Activated CD4-positive, CD25-positive, alpha-beta regulatory T cell treated with anti-CD3 and anti-CD28 coated beads, Interleukin-2, amount 50 U/mL, for 16 hours (primary cell): ENCODE measurements at places on chromosomes 1 and 21.
A peak's percentile ranks its signal among the peaks of the same experiment; 100 is the strongest.

DNA sequence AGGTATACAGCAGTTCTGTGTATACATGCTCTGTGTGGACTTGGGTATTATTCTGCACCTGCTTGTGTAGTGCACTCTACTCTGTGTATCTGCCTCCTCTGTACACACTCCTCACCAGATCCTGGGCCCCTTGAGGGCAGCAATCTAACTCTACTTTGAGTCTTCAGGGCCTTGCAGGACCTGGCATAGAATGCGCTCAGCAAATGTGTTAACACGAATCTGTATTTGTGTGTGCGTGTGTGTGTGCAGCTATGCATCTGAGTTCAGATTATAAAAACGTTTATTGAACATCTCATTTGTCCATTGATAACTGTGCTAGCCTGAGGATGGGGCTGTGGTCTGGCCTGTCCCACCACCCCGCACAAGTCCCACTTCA lies 3.9 kb upstream of the MEF2D start:
- no peak for DNase-seq

GRCh38 chr1:158998781-158999161 lies 10.9 kb upstream of the IFI16 start:
- DNase-seq = no peak

DNA sequence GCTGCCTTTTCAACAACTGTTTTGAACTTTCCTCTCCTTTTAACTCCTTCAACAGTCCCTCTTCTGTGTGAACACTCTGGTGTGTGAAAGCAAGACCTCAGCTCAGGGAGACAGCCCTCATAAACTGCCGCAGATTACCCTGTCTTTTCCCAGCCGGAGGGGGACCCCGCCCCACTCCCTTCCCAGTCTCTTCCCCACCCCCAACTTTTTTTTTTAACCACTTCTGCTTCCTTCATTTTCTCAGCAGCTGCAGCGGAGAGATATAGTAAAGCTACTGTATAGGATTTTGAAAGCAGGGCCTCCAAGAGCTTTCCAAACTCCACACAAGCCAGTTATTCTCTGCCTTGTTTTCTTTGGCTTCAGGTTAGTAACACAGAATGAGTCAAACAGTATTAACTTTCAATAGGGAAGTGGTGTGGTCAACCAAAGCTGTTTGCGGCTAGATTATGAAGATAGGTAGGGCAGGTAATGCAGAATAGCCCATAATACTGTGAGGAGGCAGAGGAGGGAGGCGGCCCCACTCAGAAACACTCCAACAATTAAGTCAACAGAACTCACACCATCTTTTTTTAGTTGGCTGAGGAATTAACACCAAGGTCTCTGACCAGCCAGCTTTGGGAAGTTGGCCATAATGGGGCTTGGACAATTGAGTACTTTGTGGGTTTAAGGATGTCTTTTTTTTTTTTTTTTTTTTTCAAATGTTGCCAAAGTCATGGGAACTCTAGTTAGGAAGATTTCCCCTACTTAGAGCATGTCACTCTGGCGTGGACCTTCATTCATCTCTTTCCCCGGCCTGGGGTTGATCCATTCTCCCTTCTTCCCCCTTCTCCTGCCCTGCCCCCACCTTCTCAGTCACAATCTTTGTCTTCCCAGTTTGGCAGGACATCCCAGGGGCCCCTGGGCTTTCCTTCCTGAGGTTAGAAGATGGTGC lies 177.0 kb downstream of the CLIC6 start:
- DNase-seq = peak; percentile 10

GRCh38 chr1:39992234-39992633 lies 37.3 kb downstream of the MFSD2A start:
- DNase-seq = no peak

GRCh38 chr21:41926117-41926806 lies 27.6 kb downstream of the C2CD2 start:
- no peak for DNase-seq

GRCh38 chr1:27858072-27858948 lies 14.0 kb upstream of the THEMIS2 start:
- peak; percentile 76 for DNase-seq

DNA sequence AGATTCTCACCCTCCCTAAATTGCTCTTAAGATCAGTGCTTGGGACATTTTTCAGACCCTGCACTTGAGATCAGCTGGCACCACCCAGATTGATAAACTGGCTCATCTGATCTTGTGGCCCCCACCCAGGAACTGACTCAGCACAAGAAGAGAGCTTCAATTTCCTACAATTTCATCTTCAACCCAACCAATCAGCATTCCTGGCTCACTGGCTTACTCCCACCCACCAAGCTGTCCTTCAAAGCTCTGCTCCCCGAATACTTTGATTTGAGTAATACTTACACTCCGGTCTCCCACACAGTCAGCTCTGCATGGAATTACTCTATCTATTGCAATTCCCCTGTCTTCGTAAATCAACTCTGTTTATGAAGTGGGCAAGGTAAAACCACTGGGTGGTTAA lies 461.9 kb upstream of the RGS18 start:
- DNase-seq = no peak

DNA sequence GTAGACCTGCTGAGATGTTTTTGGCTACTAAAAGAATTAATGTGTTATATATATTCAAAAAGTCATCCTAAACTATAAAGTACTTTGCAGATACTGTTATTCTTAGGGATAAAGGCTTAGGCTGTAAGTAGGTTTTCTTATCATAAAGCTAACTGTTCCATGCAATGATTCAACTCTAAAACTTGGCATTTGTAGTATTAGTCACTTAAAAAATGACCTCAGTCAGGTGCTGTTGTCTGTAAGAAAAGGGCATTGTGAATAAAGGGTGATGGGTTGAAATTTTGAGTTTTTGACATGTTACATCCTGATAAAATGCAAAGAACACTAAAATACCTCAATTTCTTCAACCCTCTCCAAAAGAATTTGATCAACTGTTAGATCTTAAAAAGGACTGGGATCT lies 32.9 kb downstream of the ADCY10 start:
- no peak for DNase-seq

GRCh38 chr1:43868741-43869067 lies 64.9 kb upstream of the ARTN start:
- DNase-seq = no peak

GRCh38 chr1:6465461-6466005 lies 440 bp downstream of the TNFRSF25 start:
- no peak for DNase-seq

DNA sequence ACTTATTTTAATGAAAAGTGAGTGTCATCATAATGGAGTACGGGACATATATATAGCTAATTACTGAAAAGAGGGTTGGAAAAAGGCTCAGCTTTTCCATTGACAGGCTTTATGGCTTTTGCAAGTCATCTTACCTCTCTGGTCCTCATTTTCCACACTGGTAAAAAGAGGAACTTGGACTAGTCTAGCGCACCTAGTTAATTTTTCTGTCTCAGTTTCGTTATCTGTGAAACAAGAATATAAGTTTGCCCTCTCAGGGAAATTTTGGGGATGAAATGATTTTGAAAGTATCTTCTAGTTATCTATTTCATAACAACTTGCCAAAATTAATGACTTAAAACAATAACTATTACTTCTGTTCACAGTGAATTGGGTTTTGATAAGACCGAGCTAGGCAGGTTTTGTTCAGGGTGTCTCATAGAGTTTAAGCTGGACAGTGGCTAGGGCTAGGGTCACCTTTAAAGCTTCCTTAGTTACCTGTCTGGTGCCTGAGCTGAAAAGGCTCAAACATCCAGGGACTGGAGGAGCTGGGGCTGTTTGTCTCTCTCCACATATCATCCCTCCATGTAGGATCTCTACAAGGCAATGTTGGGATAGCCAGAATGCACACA lies 91.7 kb downstream of the TYW3 start:
- DNase-seq = no peak

- no peak for DNase-seq
Observed at GRCh38 chr1:169217636-169218035, 111.1 kb downstream of the ATP1B1 start.

GRCh38 chr21:31255896-31256295 lies 88.2 kb downstream of the TIAM1 start:
- no peak for DNase-seq

- no peak for DNase-seq
Observed at GRCh38 chr1:93581917-93582850, 99.5 kb downstream of the BCAR3 start.

GRCh38 chr1:27643600-27644368 lies 8.8 kb upstream of the FGR start:
- DNase-seq = peak; percentile 50

DNA sequence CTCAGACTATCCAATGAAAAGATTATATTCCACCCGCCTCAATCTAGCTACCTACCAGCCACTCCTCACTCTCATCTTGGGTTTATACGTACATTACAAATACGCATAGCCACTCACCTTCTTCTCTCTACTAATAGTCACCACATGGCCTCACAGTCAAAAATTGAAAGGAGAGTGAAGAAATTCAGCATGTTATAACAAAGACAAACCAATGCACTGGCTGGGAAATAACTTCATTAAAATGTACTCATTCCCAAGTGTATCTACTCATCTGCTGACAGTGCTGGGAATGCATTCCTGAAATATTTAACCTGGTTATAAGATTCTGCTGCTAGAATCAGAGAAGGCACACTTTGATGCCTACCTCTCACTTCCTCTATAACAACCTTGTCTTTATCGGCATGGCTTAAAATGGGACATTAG lies 6.5 kb downstream of the ZNF644 start:
- no peak for DNase-seq

GRCh38 chr1:208205216-208206013 lies 38.8 kb downstream of the PLXNA2 start:
- no peak for DNase-seq

GRCh38 chr1:1088029-1088800 lies 14.1 kb upstream of the RNF223 start:
- no peak for DNase-seq

DNA sequence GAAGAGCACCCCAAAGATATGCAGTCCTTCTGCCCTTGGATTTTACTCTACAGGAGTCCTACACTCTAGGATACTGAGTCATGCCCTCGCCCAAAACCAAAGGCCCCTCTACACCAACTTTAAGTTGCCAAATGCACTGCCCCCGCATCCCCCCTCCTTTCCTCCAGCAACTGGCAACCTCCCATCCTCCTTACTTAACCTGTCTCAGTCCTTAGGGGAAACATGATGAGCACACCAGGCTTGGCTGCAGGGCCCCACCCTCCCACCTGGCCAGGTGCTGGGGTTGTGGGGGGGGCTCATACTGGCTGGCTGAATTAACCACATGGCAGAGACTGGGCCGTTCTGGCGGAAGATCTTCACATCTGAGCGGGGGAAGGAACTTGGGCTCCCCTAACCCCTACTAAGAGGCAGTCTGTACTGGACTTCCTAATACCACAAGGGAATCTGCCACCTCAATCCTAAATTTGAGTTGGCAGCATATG lies 1.2 kb downstream of the HDGF start:
- DNase-seq = no peak

DNA sequence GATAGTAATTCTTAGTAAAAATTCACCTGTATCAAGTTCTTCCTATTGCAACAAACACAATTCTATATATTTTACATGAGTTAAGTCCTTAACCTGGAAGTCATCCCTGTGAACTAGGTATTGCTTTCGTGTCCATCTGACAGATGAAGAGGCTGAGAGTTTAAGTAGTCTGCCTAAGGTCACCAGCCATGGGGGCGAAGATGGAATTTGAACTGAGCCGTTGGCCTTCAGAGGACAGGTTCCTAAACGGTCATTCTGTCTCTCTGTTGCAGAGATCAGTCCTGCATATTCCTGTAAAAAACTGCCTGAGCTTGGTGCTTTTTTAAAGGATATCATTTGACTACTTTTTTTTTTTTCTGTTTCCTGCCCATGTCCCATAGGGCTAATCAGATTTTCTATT lies 10.2 kb upstream of the POFUT2 start:
- DNase-seq = no peak

DNA sequence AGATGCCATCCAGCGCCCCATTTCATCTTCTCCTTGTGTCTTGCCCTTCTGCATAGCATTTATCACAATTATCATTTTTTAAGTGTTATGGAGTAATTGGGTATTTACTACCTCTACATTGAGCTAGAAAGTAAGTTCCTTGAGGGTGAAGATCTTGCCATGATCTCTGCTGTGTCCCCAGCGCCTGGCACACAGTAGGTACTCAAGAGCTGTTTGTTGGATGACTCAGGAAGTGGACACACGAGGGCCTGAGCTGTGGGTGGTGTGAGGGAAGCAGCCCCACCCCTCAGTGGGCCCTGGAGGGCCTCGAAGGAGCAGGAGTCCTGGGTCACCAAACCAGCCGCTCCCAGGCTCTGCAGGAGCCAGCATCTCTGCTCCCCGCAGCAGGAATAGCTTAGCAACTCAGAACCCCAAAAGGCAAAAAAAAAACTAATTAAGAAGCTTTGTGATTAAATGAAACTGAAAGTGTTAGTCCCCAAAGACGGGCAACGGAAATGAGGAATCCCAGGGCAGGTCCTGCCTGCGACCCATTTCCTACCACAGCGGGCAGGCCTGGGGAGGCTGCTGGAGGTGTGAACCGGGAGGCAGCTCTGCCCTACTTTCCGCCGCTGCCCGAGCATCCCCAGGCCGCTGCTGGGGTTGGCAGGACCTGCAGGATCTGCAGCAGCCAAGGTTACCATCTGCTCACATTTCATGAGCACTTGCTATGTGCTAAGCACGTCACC lies 87.7 kb downstream of the LACTBL1 start:
- DNase-seq = no peak

DNA sequence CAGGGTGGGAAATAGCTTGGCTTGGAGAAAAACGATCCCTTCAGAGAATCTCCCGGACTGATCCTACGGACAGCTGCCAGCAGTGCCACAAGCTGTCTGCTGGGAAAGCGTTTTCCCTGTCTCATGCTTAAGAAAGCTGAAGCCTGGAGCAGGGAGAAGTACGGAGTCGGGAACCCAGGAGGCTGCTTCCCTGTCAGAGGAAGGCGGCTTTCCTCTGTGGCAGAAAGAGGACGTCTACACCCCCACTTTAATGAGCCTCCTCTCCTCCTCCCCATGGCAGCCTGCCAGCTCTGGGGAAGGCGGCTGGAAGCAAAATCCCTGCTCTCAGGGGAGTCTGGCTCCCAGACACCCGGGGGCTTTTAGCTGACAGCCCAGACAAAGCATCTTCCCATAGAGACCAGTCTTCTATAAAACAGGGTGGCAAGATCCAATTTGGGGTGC lies 7.3 kb downstream of the KIF21B start:
- no peak for DNase-seq

GRCh38 chr1:184598403-184599193 lies 156.1 kb downstream of the EDEM3 start:
- DNase-seq = no peak

- no peak for DNase-seq
Observed at GRCh38 chr1:30753660-30754123, 3.9 kb downstream of the LAPTM5 start.

DNA sequence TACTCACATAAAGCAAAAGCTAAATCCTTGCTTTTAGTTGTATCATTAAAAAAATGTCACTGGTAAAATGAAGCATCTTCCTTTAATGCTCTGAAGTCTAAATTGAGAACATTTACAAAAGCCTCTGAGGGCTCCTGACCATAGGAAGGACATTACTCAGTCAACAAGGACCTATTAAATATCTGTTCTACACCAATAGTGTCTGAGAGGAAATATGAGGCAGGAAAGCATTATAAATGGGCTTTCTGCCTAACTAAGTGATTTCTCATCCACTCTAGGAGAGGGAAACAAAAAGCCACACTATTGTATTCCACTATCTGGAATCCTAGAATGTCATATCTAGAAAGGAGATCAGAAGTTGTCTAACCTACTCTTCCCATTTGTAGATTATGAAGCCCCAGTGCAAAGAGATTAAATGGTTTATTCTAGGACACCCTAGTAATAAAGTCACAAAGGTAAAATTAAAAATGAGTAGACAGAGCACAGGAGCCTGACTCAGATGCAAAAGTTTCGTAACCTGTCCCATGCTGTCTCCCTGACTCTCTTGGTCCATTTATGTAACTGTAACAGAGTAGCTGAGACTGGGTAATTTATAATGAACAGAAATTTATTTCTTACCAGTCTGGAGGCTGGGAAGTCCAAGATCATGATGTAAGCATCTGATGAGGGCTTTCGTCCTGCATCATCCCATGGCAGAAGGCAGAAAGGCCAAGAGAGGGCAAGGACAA lies 17.6 kb downstream of the RGS1 start:
- DNase-seq = no peak
